ENCODE measurements at places on chromosomes 13 and 19.

- no peak for DNase-seq
These were observed 21.0 kb downstream of the STARD13 start for GRCh38 chr13:33264620-33264978.

DNA sequence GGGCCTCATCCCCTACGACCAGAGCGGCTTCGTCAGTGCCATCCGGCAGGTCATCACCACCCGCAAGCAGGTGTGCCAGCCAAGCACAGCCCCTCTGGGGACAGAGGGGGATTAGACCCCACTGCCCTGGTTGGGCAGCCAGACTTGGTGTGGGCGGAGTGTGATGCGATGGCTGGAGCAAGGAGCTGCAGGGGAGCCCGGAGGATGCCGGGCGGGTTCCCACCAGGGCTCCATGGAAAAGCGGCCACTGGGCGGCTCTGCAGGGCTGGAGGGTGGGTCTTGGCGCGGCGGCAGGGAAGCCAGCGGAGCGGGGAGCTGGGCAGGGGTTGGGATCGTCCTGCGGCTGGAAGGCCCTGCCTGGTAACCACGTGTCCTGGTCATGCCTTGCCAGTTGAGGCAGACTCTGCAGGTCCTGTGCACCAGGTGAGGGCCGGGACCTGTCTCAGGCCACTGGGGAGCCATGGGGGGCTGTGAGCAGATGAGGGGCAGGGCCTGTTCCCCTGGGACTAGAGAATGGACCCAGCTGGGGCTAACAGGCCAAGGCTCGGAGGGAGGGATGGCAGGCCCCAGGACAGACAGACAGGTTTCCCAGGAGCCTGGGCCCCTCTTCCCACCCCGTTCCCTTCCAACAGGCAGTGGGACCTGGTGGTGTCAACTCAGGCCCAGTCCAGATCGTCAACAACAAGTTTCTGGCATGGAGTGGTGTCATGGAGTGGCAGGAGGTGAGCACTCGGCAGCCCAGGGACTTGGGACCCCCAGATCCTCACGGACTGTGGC lies 6.3 kb downstream of the PTOV1 start:
- DNase-seq = no peak

GRCh38 chr19:12666265-12667048 lies at the start of the genes MAN2B1 and WDR83:
Gene MAN2B1, minus strand, starts transcription at chr19:12666742. Its CDS starts 41 bp downstream, at chr19:12666701.
Gene WDR83, plus strand, starts transcription at chr19:12666807. Its CDS starts 2,984 bp downstream, at chr19:12669791.
- DNase-seq = peak; percentile 82

- no peak for DNase-seq
These were observed 12.4 kb upstream of the CBLC start for GRCh38 chr19:44765033-44765948.

DNA sequence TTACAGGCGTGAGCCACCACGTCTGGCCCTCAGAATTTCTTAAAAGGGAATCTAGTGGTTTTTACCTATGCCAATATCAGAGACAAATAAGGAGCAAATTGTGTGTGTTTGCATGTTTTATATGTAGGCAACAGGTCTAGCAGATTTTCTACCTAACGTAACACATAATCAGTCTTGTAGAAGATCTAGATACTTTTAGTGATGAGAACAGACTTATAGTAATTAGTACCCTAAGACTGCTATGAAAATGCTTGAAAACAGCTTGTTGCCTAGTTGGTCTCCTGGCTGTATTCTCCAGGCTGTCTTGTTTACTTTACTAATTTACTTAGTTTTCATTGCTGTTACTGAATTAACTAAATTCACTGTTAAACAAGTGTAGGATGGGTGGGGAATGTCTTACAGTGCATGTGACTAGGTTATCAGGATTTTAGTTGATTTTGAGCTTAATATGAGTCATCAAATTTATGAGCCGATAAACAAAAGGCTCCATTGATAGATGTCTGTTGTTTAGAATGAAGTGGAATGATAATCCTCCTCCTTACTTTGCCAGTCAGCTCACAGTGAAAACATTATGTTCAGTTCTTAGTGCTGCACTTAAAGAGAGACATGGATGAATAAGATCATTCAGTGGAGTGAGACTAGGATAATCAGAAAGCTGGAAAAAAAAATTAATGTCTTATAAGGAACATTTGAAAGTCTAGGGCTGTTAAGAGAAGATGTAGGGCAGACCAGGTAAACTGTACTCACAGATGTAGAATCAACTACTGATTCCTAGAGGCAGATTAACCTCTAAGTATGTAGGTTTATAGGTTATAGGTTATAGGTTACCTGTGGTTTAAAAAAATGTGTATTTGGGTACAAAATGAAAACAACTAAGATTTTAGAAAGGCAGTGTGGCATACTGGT lies 22.4 kb downstream of the GTF2F2 start:
- no peak for DNase-seq

DNA sequence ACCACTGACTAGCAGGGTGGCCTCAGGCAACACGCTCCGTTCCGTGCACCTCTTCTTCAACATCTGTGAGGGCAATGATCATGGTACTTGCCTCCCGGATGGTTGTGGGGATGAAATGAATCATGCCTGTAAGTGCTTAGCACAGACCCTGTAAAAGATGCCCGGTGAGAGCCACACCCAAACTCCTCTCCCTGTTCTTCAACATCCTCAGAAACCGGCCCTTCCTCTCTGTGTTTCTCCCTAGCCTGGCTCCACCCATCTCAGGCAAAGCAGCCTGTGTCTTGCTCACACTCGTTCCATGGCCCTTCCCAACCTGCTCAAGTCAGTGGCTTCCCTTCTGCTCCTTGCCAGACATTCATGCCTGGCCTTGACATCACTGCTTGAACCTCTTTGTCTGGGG lies 5.8 kb upstream of the DMKN start:
- no peak for DNase-seq

DNA sequence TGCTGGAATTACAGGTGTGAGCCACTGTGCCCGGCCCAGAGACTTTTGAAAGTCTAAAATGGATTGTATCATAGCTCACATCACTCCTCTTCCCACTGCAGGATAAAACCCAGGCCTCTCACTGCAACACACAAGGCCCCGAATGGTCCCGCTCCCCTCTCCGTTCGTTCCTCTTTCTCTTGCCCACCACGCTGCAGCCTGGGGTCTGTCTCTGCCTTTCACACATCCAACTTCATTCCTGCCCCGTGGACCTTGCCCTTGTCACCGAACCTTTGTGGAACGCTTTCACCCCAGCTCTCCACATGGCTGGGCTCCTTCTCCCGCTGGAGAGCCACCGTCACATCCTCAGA lies 42.6 kb downstream of the NFIC start:
- no peak for DNase-seq

- no peak for DNase-seq
These were observed 28.8 kb upstream of the SEMA6B start for GRCh38 chr19:4588291-4588761.

GRCh38 chr19:19115954-19116353 lies 22.3 kb downstream of the TMEM161A start:
- no peak for DNase-seq

GRCh38 chr13:26710166-26710565 lies 50.4 kb downstream of the GPR12 start:
- no peak for DNase-seq
